ENCODE measurements at places on chromosomes 6 and 20.

- no peak for DNase-seq
Measured at GRCh38 chr6:68572975-68573374, 62.1 kb upstream of the ADGRB3 start.

- DNase-seq = no peak
Measured at GRCh38 chr6:18724056-18724455, 336.9 kb downstream of the RNF144B start.

DNA sequence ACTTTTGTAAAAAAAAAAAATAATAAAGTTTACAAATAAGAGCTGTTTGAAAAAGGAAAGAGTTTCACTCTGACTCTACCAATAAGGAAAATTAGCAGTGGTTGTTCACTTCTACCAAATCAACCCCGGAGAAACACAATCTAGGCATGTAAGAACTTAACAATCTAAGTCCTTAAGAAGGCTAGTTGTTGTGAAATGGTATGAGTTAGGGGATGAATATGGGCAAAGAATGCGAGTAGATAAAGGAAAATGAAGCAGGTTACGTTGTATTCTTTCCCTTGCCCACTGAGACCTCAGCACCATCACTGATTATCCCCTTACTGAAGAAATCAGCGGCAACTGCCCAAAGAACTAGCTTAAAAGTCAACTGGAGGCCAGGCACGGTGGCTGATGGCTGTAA, 15.4 kb downstream of the MOCS1 start:
- no peak for DNase-seq

GRCh38 chr6:144185133-144185836, 35.0 kb downstream of the STX11 start:
- DNase-seq = no peak

DNA sequence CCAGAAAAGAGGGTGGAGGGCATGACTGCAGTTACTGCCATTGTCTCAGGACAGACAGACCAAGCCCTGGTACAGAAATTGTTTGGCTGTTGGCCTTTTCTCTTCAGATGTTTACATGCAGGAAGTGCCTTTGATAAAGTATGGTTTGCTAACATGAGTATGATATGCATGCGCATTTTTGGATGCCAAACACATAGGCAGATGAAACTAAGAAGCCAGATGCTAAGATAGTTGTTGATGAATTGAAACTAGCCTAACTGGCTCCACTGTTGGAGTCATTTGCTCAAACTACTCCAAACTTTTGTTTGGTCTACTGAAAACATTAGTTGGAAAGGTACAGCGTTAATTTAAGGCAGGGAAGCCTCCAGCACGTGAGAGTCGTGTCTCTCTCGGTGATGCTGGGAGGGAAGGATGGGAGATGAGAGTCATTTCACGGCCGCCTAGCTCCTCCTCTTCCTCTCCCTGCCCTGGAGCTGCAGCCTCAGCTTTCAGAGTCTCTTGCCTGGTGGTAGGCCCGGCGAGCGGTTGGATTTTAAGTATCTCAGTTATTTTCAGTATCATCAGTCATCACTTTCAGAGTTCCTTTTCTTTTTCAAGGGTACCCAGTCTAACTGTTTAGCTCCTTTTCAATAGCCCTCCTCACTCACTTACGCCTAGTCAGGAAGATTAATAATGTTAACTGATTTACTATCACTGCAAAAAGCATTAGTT, 29.7 kb downstream of the RREB1 start:
- DNase-seq = peak; percentile 31

DNA sequence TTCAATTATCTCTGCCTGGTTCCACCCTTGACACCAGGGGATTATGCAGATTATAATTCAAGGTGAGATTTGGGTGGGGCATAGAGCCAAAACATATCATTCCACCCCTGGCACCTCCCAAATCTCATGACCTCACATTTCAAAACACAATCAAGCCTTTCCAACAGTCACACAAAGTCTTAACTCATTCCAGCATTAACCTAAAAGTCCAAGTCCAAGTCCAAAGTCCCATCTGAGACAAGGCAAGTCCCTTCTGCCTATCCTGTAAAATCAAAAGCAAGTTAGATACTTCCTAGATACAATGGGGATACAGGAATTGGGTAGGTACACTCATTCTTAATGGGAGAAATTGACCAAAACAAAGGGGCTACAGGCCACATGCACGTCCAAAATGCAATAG, 73.7 kb upstream of the SLC24A3 start:
- no peak for DNase-seq

GRCh38 chr6:114747995-114748625, 405.3 kb upstream of the HS3ST5 start:
- DNase-seq = no peak

GRCh38 chr6:117174835-117175360, 90.5 kb upstream of the VGLL2 start:
- DNase-seq = no peak

DNA sequence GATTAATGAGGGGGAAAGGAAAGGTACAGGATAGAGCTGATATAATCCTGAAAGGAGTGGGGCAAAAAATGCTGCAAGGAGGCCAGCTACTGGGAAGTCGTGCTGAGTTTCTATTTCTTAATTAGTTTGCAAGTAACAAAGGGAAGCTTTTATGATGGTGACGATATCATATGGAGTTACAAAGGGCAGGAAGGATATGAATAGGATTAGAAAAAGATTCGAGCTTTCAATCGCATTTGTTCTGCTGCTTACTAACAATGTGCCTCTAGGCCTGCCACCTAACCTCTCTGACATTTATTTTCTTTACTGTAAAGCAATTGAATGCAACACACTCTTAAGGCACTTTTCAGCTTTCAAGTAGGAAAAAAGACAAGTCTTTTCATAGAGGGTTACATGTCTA, 219.2 kb downstream of the CLVS2 start:
- DNase-seq = no peak

All from central memory CD8-positive, alpha-beta T cell (primary cell).